ENCODE measurements at places on chromosomes 2 and 18.

GRCh38 chr2:70890469-70891065 lies 45.1 kb upstream of the ATP6V1B1 start:
- H3K4me3 ChIP-seq: no peak overlapping the region
- peaks cover 9% of the 10 kb centered on the region for H3K4me1 ChIP-seq
- no peaks in the 10 kb centered on the region for H3K36me3 ChIP-seq
- no peak overlapping the region for H3K27ac ChIP-seq
- DNase-seq: no peak

DNA sequence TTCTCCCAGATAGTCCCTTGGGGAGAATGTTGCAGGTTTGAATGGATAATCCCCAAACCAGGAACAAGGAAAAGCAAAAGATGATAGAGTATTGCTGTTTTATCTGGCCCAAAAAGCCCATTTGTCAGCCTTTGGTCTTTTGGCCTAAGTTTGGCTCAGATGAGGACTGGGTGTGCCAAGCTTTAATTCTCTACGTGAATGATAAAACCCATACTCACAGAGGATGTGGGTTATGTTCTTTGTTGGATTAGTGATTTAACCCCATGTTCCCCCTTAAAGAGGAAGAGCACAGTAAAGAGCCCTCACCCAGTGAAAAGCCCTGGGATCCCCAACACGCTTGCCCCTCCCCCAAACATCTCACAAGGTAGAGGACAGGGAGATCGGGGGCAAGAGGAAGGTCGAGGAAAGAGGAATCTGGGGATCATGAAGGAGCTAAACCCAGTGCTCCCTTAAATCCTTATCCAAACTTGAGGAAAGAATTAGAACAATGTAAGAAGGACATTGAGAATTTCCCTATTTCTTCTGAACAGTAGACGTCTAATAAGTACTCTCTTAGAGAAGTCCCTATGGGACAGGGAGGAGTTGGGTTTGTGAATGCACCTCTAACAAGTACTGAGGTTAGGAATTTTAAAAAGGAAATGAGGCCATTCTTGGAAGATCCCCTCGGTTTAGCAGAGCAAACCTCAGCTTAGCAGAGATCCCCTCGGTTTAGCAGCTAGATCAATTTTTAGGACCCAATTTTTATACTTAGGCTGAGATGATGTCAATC lies 105.0 kb downstream of the HIBCH start:
- H3K36me3 ChIP-seq: no peaks in the 10 kb centered on the region
- H3K4me3 ChIP-seq: no peak overlapping the region
- no peak for DNase-seq

DNA sequence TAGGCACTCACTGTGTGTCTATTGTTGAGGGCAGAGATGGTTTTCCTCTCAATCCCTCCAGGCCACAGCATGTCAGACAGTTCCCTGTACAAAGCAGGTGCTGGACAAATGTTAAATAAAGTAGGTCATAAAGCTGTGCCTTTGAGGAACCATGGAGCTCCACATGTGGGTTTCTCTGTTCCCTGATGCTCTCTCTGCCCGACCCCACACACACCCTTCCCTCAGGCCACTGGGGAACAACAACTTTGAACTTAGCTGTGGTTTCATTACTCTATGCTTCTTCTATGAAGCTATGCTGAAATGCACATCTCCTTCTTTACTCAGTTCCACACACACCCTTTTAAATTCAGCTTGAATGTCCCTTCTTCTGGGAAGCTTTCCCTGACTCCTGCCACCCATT lies 415.3 kb downstream of the HRH4 start:
- no peaks in the 10 kb centered on the region for H3K36me3 ChIP-seq
- H3K27me3 ChIP-seq: no peaks in the 10 kb centered on the region
- H3K27ac ChIP-seq: no peak overlapping the region

- H3K4me1 ChIP-seq: peaks cover 8% of the 10 kb centered on the region
- DNase-seq: no peak
- no peaks in the 10 kb centered on the region for H3K36me3 ChIP-seq
- H3K27me3 ChIP-seq: no peaks in the 10 kb centered on the region
- H3K27ac ChIP-seq: no peak overlapping the region
These were observed 58.9 kb downstream of the HAUS1 start for GRCh38 chr18:46163091-46163490.

DNA sequence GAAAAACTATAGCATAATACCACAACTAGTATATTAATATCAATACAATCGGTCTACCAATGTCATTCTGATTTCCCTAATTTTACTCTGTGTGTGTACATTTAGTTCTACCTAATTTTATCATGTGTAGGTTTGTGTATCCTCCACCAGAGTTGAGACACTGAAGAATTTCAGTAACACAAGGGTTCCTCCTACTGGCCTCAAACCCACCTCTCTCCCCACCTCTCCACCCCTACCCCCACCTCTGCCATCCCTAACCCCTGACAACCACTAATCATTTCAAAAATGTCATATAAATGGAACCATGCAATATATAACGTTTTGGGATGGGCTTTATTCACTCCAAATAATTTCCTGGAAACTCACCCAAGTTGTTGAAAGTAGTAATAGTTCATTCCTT lies 117.9 kb downstream of the LYPD6 start:
- no peaks in the 10 kb centered on the region for H3K4me1 ChIP-seq
- H3K36me3 ChIP-seq: no peaks in the 10 kb centered on the region
- H3K4me3 ChIP-seq: no peak overlapping the region
- H3K27me3 ChIP-seq: peaks cover 3% of the 10 kb centered on the region

DNA sequence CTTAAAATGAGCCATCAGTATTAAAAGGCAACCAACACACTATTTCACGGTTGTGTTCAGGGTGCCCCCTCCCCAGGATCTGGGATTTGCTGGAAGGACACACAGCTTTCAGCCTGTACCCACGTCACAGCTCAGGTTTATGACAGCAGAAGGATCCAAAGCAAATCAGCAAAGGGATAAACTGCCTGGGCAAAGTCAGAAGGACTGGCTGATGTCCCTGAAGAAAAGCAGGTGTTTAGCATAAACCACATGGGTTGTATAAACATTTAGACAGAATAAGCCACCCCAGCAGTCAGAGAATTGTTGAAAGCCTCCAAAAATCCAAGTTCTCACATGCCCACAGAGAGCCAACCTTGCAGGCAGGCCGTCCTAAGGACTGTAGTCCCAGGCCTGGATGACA lies 63.9 kb downstream of the CD226 start:
- peaks cover 12% of the 10 kb centered on the region for H3K36me3 ChIP-seq
- no peaks in the 10 kb centered on the region for H3K27me3 ChIP-seq
- no peak overlapping the region for H3K27ac ChIP-seq
- no peak for DNase-seq

DNA sequence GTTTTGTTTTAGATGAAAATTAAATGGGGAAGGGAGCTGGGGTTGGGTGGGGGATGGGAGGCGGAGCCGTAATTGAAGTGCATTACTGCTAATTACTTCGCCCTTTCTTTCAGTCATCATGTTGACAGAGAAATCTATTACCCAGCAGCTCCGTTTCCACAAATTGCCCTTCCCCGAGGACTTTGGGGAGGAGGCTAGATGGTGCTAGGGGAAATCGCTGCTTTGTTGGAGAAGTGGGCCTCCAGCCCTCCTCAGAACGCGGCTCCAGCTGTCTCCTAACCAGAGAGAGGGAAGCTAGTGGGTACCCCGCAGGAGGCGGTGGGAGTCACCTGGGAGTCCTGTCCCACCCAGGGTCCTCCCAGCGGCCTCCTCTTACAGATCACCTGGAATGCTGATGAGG lies 130.9 kb upstream of the MYCN start:
- no peaks in the 10 kb centered on the region for H3K27me3 ChIP-seq
- no peak overlapping the region for H3K27ac ChIP-seq
- no peaks in the 10 kb centered on the region for H3K4me1 ChIP-seq
- H3K36me3 ChIP-seq: no peaks in the 10 kb centered on the region
- DNase-seq: no peak

DNA sequence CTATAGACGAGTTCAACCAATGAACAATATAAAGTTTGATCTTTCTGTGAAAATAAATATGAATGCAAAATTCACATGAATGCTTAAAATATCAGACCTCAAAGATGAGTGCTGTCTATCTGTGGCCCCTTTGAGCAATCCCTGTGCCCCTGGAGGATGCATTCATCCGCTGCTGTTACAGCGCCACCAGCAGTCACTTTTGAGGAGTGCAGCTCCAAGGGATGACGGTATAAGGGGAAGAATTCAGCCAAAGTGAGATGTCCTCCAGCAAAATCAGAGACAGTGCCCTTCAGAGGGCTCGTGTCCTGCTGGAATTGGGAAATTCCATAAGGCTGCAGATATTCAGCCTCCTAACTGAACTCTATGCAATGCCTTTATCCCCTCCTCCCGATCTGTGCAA lies 12.0 kb upstream of the CHRNA1 start:
- no peak overlapping the region for H3K27ac ChIP-seq
- H3K4me1 ChIP-seq: peaks cover 32% of the 10 kb centered on the region
- H3K4me3 ChIP-seq: no peak overlapping the region
- no peaks in the 10 kb centered on the region for H3K36me3 ChIP-seq
- no peaks in the 10 kb centered on the region for H3K27me3 ChIP-seq

- no peak for DNase-seq
- H3K4me3 ChIP-seq: no peak overlapping the region
- no peaks in the 10 kb centered on the region for H3K27me3 ChIP-seq
These were observed 143.5 kb downstream of the SH3RF3 start for GRCh38 chr2:109272461-109272860.

DNA sequence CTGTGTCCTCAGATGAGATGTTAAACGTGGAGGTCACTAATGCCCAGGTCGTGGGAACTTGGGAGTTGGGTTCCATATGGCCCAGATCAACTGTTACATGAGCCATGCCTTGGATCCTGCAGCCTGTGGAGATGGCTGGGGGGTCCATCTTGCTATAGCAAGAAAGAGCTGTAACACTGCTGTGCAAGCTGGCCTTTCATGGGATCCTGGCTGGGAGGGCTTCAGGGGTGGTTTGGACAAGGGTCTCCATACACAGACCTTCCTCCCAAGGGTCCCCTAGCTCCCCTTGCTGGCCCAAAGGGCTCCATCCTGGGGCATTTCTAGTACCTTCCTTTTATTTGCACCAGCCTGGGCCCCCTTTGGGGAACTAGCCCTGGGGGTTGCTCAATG lies 337.7 kb downstream of the DYSF start:
- H3K4me3 ChIP-seq: no peak overlapping the region
- no peak for DNase-seq
- H3K4me1 ChIP-seq: no peaks in the 10 kb centered on the region
- no peaks in the 10 kb centered on the region for H3K27me3 ChIP-seq
- H3K27ac ChIP-seq: no peak overlapping the region

DNA sequence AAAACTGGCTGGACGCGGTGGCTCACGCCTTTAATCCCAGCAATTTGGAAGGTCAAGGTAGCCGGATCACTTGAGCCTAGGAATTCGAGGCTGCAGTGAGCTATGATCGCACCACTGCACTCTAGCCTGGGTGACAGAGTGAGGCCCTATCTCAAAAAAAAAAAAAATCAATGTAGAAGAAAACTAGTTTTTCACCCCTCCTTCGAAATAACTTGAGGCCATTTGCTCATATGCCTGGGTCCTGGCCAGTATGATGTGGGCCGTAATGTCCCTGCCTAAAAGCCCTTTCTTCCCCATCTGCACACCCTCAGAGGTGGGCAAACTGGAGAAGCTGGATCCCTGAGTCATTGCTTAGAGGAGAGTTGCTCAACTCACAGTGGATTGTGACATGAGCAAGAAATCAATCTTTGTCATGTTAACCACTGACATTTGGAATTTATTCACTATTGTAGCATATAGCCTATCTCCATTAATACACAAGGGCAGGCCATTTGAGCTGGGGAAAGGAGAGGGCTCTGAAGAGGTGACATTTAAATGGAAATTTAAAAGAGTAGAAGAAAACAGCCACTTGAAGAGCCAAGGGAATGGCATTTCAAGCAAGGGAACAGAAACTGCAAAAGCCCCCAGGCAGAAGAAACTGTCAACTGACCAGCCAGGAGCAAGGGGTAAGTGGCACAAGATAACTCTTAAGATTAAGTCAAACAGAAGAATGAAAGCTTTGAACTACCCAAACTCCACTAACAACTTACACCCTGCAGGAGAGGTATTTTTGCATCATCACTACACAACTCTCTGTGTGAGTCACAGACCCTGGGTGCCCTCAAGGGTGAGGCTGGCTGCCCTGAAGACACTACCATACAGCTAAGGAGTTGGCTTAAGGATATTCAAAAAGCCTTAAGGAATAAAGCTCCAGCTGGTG lies 7.6 kb upstream of the METTL21A start:
- H3K4me3 ChIP-seq: no peak overlapping the region
- H3K36me3 ChIP-seq: no peaks in the 10 kb centered on the region
- H3K27me3 ChIP-seq: no peaks in the 10 kb centered on the region
- no peak for DNase-seq
- no peak overlapping the region for H3K27ac ChIP-seq

GRCh38 chr2:187299122-187299906 lies 148.7 kb downstream of the CALCRL start:
- H3K4me1 ChIP-seq: no peaks in the 10 kb centered on the region
- no peak overlapping the region for H3K4me3 ChIP-seq
- H3K27ac ChIP-seq: no peak overlapping the region
- no peaks in the 10 kb centered on the region for H3K27me3 ChIP-seq
- DNase-seq: no peak

GRCh38 chr2:198304859-198305258 lies 500.5 kb downstream of the PLCL1 start:
- no peaks in the 10 kb centered on the region for H3K4me1 ChIP-seq
- DNase-seq: no peak
- H3K27ac ChIP-seq: no peak overlapping the region
- peaks cover 3% of the 10 kb centered on the region for H3K27me3 ChIP-seq
- no peaks in the 10 kb centered on the region for H3K36me3 ChIP-seq
- H3K4me3 ChIP-seq: no peak overlapping the region

- H3K27me3 ChIP-seq: peaks cover 2% of the 10 kb centered on the region
- H3K36me3 ChIP-seq: no peaks in the 10 kb centered on the region
- H3K4me3 ChIP-seq: no peak overlapping the region
- H3K4me1 ChIP-seq: no peaks in the 10 kb centered on the region
- DNase-seq: no peak
- H3K27ac ChIP-seq: no peak overlapping the region
These were observed 92.9 kb upstream of the RNF152 start for GRCh38 chr18:61985681-61986080.

GRCh38 chr18:6547476-6547875 lies 132.8 kb upstream of the L3MBTL4 start:
- H3K27me3 ChIP-seq: no peaks in the 10 kb centered on the region
- no peak overlapping the region for H3K27ac ChIP-seq
- DNase-seq: no peak
- no peaks in the 10 kb centered on the region for H3K36me3 ChIP-seq
- H3K4me1 ChIP-seq: no peaks in the 10 kb centered on the region
- no peak overlapping the region for H3K4me3 ChIP-seq

DNA sequence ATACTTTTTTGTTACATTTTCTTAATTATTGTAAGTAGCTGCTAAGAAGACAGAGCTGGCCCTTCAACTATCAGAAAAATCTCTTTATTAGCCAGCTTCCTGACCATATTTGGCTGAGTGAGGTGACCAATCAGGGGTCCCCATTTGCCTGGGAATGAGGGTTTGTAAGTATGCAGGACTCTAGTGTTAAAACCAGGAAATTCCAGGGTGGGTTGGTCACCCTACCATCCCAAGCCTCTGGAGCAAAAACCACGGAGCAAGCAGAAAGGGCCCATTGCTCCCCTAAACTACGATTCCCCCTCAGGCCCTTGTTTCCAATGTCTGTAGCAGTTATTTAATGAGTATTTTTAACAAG lies 165.6 kb upstream of the NCKAP5 start:
- H3K36me3 ChIP-seq: no peaks in the 10 kb centered on the region
- no peak overlapping the region for H3K4me3 ChIP-seq
- no peak for DNase-seq
- no peak overlapping the region for H3K27ac ChIP-seq
- H3K27me3 ChIP-seq: no peaks in the 10 kb centered on the region

- H3K27me3 ChIP-seq: no peaks in the 10 kb centered on the region
- H3K4me1 ChIP-seq: peaks cover 4% of the 10 kb centered on the region
- no peak for DNase-seq
- H3K27ac ChIP-seq: no peak overlapping the region
These were observed 3.1 kb downstream of the PAIP2B start for GRCh38 chr2:71223767-71224333.

GRCh38 chr2:191369034-191369433 lies 123.8 kb downstream of the MYO1B start:
- no peaks in the 10 kb centered on the region for H3K4me1 ChIP-seq
- no peaks in the 10 kb centered on the region for H3K36me3 ChIP-seq
- no peaks in the 10 kb centered on the region for H3K27me3 ChIP-seq
- no peak overlapping the region for H3K4me3 ChIP-seq

Measured in T-cell (primary cell).